ENCODE measurements at places on chromosomes 1 and 21.

DNA sequence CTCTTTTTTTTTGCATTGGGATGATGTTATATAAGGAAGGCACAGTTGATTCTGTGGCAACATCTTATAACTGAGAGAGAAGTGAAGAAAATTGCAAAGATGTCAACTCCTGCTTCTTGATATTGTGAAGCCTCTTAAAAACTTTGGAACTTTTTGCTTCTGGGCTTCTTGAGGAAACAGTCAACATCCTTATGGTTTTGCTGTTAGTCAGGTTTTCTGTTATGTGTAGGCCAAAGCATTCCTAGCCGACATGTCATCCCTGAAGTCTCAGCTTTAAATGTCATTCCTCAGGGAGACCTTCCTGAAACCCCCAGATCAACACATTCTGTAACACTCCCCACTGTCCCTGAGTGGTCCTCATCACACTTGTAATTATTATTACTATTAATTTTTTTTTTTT is 12.6 kb downstream of the FALEC start:
- DNase-seq = no peak

GRCh38 chr1:157073944-157074685 is 25.5 kb downstream of the ETV3L start:
- peak; percentile 10 for DNase-seq

GRCh38 chr1:191804311-191804710 is 354.0 kb upstream of the RGS18 start:
- DNase-seq = no peak

DNA sequence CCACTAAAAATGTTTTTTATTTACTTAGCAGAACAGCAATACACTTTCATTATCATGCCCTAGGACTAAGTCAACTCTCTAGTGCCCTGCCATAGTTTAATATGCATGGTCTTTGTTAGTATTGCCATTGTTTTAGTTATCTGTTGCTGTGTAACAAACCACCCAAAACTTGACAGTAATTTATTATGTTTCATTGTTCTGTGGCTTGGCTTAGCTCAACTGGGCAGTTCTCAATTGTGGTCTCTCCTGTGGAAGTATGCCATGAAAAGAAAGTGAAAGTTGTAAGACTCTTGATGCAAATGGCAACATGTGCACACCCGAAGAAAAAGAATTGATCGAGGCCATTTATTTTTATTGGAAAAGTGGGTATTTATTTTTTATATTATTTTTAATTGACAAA is 206.3 kb upstream of the KCTD3 start:
- no peak for DNase-seq

DNA sequence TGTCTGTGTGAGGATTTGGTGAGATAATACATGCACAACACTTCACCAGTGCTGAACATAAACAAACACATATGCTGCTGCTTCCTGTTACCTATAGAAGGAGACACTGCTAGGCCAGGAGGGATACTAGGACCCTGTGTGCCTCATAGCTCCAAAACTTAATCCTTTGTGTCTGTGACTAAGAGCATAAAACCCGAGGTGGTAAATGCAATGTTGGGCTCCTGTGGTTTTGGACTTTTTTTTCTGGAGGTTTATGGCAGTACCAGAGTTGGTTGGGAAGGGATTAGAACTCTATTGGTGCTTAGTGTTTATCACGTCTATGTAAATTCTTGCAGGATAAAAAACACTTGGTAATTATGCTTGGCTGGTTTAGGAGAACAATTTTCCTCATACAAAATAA is 122.9 kb downstream of the NUF2 start:
- DNase-seq = no peak

DNA sequence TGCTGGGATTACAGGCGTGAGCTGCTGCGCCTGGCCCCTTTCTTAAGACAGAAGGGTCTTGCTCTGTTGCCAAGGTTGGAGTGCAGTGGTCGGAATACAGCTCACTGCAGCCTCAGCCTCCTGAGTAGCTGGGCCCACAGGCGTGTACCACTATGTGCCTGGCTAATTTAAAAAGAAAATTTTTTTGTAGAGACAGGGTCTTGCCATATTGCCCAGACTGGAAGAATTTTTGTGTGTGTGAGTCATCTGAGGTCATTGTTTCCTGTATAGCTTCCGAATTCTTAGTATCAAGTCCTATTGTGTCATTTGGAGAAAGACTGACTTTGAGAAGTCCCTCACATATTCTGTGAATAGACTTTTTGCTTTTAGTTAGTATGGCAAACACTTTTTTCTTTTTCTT is 4.7 kb downstream of the SZRD1 start:
- DNase-seq = peak; percentile 31

DNA sequence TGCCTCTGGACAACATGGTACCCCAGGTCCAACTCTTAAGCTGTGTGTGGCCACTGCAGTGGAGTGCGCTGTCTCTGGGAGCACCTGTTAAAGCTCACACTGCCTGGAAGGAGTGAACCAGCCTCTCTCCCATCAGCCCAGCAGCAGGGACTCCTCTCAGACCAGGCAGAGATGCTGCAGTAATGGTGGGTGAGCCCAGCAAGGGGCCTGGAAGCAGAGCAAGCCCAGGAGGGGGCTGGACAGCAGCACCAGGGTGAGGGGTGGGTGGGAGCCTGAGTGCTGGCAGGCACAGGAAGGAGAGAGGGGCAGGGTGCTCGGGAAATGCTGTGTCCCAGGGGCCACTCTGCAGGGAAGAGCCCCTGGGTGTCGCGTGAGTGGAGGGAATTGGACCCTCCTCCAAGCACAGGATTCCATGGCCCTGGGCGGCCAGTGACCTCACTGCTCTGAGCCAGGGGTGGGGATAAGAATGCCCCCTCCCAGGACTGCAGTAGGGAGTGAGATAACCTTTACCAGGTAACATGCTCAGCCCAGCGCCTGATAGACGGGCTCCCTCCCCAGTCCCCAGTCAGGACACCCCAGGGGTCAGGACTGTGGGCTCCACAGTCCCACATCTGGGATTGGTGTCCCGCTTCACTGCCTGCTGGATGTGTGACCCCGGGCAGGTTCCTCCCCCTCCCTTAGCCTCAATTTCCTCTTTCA is 313.1 kb downstream of the MATN1 start:
- no peak for DNase-seq

DNA sequence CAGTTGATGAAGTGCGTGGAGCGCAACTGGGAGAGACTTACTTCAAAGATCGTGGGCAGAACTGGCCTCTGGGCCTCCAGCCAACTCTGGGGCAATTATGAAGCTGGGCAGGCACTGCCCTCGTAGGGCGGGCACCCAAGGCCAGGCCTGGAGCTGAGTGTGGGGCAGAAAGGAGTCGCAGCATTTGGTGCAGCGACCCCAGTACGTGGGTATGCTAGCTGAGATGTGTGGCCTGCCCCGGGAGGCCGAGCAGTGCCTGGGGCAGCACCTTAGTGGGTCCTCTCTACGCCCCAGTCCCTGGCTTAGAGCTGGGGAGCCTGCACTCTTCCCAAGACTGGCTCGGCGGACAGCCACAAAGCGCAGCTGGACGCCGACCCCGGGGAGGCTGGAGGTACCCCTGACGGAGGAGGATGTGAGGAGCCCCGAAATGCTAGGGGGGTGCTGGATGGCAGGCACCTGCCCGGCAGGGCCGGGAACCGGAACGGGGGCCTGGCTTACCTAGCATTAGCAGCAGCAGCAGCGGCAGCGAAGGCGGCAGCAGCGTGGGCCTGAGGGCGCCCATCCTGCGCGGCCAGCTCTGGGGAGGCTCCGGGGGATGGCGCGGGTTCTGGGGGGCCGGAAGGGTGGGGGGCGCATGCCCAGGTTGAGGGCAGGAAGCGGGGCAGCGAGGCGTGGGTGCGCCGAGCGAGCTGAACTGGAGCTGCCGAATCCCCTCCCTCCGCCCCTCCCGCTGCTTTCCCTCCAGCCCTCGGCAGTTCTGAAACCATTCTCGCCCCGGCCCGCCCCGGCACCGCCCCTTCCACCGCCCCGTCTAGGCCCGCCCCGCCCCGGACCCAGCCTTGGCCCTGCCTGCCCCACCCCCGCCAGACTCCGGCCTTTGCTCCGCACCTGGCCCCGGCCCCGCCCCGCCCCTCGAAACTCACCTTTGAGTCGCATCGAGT is at the start of gene IGSF8:
Gene IGSF8 (minus strand): TSS at position 709 of the 941 bp plus-strand sequence. CDS start 147 bp downstream, at position 562.
- no peak for DNase-seq

DNA sequence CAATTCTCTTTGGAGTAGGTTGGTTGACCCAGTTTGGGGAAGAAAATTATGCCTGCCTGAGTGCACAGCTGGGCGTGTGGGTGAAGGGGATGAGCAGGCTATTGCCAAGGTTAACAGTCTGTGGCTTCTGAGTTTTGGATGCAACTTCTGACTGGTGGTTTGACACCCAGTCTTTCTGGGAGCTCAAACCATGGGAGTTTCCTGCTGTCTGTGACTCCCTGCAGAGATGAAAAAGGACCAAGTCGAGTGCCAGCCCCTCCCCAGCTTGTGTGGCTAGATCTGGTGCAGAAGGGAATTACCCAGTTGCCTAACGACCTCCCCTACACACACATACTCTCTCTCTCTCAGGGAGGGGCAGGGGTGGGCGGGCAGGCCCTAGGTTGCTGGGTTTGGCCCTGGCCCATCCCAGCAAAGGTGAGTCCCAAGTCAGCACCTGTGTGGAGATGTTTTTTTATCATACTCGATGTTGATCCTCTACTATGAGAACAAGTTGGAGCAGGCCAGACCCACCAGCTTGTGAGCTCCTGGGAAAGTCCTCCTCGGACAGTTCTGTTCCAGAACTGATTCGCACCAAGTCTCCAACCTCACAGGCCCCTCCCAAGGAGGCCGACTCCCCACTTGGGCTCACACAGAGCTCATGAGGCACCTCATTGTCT is 28.2 kb downstream of the PKP1 start:
- DNase-seq = no peak

GRCh38 chr1:3012456-3013291 is 8.6 kb upstream of the ACTRT2 start:
- DNase-seq = no peak

DNA sequence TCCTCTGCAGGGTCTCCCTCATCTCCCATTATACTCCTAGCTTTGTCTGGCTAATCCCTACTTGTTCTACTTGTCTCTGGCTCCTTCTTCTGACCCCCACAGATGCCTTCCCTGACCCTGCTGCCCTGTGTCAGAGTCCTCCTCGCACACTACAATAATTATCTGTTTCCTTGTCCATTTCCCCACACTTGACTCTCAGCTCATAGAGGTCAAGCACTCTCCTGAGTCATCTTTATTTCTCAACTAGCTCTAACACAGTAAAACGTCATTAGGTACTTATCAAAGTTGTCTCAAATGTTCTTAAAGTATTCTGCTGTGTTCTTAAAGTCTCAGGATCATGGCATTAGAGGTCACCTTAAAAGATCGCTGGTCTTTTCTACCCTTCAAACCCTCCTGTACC is 47.1 kb downstream of the C8A start:
- no peak for DNase-seq

- DNase-seq = no peak
These were observed 308.5 kb downstream of the NTNG1 start for GRCh38 chr1:107449326-107449725.

DNA sequence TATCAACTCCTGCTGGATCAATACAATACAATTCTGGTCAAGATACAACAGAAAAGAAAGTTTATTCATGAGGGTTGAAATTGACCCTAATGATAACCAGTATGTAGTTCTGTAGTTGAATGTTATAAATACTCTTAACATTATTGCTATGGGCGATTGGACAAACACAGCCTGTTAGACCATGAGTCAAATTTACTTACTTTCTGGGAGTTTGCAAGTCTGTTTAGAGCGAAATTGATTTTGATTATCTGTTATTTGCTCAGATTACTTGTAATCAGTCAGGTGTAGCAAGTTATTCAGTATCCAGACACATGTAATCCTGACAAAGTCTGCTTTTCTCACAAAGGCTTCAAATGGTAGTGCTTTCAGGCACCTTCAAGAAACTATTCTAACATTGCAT is 216.6 kb upstream of the B3GALT2 start:
- peak; percentile 19 for DNase-seq

- no peak for DNase-seq
These were observed 19.5 kb downstream of the RNF115 start for GRCh38 chr1:145804235-145805045.

- peak; percentile 29 for DNase-seq
These were observed 86.5 kb upstream of the ATP1A1 start for GRCh38 chr1:116286541-116286971.

GRCh38 chr1:223374064-223374610 is 10.2 kb upstream of the SUSD4 start:
- no peak for DNase-seq

DNA sequence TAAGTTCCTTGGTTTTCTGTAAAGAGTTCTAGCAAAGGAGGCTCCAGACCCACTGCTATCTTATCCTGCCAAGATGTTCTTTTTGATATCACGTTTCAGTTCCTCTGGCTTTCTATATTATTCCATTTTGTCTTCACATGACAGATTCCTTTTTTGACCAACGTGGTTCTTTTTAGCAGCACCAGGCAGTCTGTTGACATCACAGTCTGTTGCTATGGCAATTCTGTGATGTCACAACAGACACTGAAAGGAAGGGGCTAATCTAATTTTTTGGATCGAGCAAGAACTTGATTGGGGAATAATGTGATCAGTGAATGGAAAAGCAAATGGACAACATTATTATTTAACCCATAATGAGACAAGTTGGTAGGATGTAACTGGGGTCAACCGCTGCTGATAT is 64.5 kb upstream of the GOLT1A start:
- DNase-seq = no peak

- no peak for DNase-seq
These were observed 569 bp upstream of the DAB1 start for GRCh38 chr1:57424231-57425027.

GRCh38 chr1:93908394-93909145 is 660 bp downstream of the GCLM start:
- DNase-seq = no peak

DNA sequence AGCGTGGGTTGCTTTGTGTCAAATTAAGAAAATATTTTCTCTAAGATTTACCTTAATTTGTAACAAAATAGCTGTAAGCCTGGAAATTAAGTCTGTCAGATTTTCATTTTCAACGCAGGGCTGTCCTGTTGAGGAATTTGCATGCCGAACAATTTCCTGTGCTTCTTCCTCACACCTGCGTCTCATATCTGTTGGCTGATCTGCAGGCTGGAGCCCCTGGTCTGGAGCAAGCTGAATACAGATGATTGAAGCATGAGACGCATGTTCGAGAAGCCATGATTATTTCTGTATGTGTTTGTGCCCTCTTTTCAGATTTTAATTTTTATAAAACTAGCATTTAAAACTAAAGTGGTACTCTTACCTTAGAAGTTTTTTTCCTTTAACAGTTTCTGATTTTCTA is 9.8 kb downstream of the MIXL1 start:
- no peak for DNase-seq

- DNase-seq = no peak
These were observed 113.2 kb downstream of the TOMM20 start for GRCh38 chr1:235015291-235015985.

DNA sequence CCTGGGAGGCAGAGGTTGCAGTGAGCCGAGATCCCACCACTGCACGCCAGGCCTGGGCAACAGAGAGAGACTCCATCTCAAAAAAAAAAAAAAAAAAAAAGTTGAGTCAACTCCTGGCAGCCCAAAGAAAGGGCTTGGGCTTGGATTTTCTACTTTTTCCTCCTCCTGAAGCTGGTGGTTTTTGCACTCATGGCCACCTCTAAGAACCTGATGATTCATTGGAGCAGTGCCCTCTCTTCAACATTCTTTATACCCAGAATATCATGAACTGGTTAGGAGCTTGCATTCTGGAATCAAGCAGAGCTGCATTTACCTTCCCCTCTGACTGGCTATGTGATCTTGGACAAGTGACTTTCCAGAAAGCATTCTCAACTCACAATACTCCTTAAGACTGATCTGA is 3.5 kb upstream of the ACTA1 start:
- DNase-seq = no peak

GRCh38 chr1:205983925-205984725 is 19.1 kb downstream of the RAB7B start:
- DNase-seq = no peak

All from kidney epithelial cell (primary cell).